A673 (cell line): ENCODE measurements at places on chromosomes 3 and 15. TPM values are rescaled to one million over a fixed set of nuclear protein-coding genes. Genes with fewer than 3 reads are reported as not detected.

GRCh38 chr3:36837089-36837488 is 72.7 kb upstream of the DCLK3 start:
- peak; percentile 37 for DNase-seq
- no peaks in the 10 kb centered on the region for H3K27me3 ChIP-seq
- no peak overlapping the region for H3K27ac ChIP-seq
- H3K4me1 ChIP-seq = no peaks in the 10 kb centered on the region

- no peak overlapping the region for H3K4me3 ChIP-seq
- no peaks in the 10 kb centered on the region for H3K27me3 ChIP-seq
- H3K4me1 ChIP-seq = no peaks in the 10 kb centered on the region
- no peak for DNase-seq
- peaks cover 42% of the 10 kb centered on the region for H3K36me3 ChIP-seq
- H3K27ac ChIP-seq = no peak overlapping the region
These were observed 39.1 kb downstream of the KNL1 start for GRCh38 chr15:40633178-40633577.

DNA sequence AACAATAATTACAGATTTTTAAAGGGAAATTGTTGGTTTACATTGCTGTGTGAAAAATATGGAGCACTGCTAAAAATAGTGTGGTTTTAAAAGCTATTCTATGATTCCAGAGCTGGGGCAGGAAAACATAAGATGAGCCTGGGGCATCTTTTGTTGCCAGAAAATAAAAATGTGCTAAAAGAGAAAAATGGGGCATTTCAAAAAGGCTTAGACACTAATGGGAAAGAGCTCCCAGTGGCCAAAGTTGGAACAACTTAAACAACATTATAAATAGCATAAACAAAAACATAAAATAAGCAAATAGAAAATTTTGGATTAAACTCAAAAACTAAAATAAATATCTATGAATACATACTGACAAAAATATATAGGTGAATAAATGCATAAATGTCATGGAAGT is 478.9 kb downstream of the NLGN1 start:
- no peaks in the 10 kb centered on the region for H3K4me1 ChIP-seq
- no peak for DNase-seq
- H3K27ac ChIP-seq = no peak overlapping the region
- H3K36me3 ChIP-seq = no peaks in the 10 kb centered on the region

DNA sequence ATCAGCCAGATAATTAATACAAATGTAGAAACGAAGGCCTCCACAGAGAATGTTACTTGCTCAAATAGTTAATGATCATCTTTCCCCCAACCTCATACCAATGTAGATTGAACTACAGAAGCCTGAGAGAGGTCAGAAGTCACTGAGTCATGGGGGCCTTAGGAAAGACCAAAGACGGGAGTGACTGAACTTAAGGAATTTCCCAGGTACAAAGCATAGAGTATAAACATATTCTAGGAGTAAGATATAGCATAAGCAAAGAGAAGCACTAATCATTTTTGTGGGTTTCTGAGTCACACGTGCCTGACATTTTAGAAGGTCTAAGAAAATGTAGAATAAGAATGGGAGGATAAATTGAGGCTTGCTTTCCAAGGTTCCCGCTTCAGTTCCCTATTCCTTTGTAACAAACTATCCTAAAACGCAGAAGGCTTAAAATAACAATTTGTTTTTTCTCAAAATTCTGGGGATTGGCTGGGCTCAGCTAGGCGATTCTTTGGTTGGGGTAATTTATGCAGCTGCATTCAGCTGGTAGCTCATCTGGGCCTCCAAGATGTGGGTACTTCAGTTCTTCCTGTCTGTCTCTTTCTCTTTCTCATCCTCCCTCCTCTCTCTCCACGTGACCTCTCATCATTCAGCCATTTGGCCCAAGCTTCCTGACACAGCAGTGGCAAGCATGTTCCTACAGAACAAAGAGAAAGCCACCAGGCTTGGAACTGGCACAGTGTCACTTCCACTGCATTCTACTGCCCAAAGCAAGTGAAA is 422.6 kb downstream of the FOXP1 start:
- no peaks in the 10 kb centered on the region for H3K4me1 ChIP-seq
- DNase-seq = no peak
- no peak overlapping the region for H3K27ac ChIP-seq
- H3K36me3 ChIP-seq = no peaks in the 10 kb centered on the region

- H3K27me3 ChIP-seq = no peaks in the 10 kb centered on the region
- no peaks in the 10 kb centered on the region for H3K4me1 ChIP-seq
- DNase-seq = no peak
- no peak overlapping the region for H3K4me3 ChIP-seq
- no peak overlapping the region for H3K27ac ChIP-seq
These were observed 1033.3 kb downstream of the IGSF11 start for GRCh38 chr3:118001380-118001779.

DNA sequence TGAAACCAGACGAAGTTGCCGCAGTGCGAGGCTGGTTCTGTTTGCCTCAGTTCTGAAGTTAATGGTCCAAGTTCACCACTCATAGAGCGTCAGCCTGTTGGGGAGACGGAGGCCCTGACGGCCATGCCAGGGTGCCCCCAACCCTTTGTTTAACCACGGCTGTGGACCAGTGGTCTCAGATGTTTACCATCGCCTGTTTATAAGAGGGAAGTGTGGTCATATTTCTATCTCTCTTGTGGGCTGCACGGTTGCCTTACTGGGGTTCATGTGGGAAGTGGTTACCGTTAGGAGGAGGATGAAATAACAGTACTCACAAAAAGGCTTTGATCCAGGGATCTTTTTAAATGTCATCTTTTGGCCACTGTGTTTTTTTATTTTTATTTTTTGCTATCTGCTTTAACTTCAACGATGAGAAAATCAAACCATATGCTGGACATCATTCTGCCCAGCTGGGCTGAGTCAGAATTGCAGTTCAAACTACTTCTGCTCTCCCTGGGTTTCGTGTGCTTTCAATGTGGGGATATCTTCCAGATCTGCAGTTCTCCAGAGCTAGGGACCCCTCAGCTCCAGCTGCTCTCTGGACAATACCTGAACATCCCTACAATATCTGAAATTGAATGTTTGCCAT is 17.8 kb downstream of the SMAD3 start:
- no peak overlapping the region for H3K27ac ChIP-seq
- H3K4me3 ChIP-seq = no peak overlapping the region
- peaks cover 24% of the 10 kb centered on the region for H3K4me1 ChIP-seq
- no peaks in the 10 kb centered on the region for H3K27me3 ChIP-seq
- DNase-seq = no peak

DNA sequence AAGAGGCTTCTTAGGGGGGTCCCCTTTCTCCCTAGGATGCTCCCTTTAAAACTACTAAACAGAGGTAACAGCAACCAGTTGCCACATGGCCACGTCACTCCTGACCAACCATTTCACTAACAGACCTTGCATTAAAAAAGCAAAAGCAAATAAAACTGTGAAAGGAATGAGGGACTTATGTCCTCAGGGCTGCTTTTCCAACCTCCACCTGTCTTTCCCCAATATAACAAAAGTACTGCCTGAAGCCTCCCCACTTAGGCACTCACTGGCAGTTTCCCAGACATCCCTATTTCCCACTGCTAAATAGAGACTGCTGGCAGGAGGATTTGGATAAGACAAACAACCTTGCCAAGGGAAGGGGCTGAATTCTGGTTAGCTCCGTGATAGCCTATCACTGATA is 130.3 kb downstream of the ATP8B4 start:
- no peaks in the 10 kb centered on the region for H3K27me3 ChIP-seq
- no peak for DNase-seq
- no peaks in the 10 kb centered on the region for H3K36me3 ChIP-seq
- no peak overlapping the region for H3K4me3 ChIP-seq

GRCh38 chr3:147447224-147447623 is 38.1 kb downstream of the ZIC1 start:
- DNase-seq = no peak
- peaks cover 4% of the 10 kb centered on the region for H3K4me1 ChIP-seq
- H3K27ac ChIP-seq = no peak overlapping the region
- H3K36me3 ChIP-seq = no peaks in the 10 kb centered on the region

- peak overlapping the region; percentile 87 for H3K27ac ChIP-seq
- no peaks in the 10 kb centered on the region for H3K27me3 ChIP-seq
- H3K4me1 ChIP-seq = no peaks in the 10 kb centered on the region
These were observed 682 bp downstream of the ETFA start for GRCh38 chr15:76310475-76311099.

GRCh38 chr15:69979262-69979661 is 118.5 kb downstream of the TLE3 start:
- no peaks in the 10 kb centered on the region for H3K36me3 ChIP-seq
- no peak overlapping the region for H3K4me3 ChIP-seq
- no peak overlapping the region for H3K27ac ChIP-seq
- peaks cover 13% of the 10 kb centered on the region for H3K27me3 ChIP-seq

- H3K27me3 ChIP-seq = peaks cover 6% of the 10 kb centered on the region
- H3K4me3 ChIP-seq = no peak overlapping the region
- no peaks in the 10 kb centered on the region for H3K4me1 ChIP-seq
- H3K36me3 ChIP-seq = no peaks in the 10 kb centered on the region
These were observed 118.4 kb upstream of the TMC3 start for GRCh38 chr15:81492331-81492968.

DNA sequence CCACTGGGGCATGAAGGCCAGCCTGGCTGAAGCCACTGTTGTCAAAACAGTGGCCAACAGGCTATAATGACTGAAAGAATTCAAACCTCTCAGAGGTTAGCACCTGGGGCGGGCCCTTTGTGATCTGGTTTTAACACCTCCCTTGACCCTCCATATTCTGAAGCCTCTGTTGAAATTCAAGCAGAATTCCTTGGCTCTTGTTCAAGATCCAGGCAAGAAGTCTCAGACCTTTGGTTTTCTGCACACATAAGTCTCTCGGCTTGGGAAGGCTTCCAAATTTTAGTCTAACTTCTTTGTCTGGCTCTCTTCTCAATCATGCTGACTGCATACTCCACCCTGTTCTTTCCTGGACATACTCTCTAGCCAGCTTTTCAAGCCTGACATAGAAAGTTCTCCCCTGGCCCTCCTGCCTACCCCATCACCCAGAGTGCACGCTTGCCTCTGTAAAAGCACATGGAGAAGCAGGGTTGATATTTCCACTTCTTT is 144.5 kb downstream of the PDZRN3 start:
- no peaks in the 10 kb centered on the region for H3K4me1 ChIP-seq
- no peak overlapping the region for H3K4me3 ChIP-seq
- H3K36me3 ChIP-seq = no peaks in the 10 kb centered on the region
- H3K27ac ChIP-seq = no peak overlapping the region
- H3K27me3 ChIP-seq = no peaks in the 10 kb centered on the region

- H3K36me3 ChIP-seq = no peaks in the 10 kb centered on the region
- H3K4me1 ChIP-seq = no peaks in the 10 kb centered on the region
- no peak overlapping the region for H3K27ac ChIP-seq
- DNase-seq = no peak
- H3K27me3 ChIP-seq = no peaks in the 10 kb centered on the region
These were observed 74.2 kb upstream of the GAP43 start for GRCh38 chr3:115549071-115549470.

GRCh38 chr3:162014284-162014683 is 517.7 kb downstream of the OTOL1 start:
- H3K4me1 ChIP-seq = peaks cover 44% of the 10 kb centered on the region
- H3K27ac ChIP-seq = peak overlapping the region; percentile 50
- peak; percentile 76 for DNase-seq
- H3K36me3 ChIP-seq = no peaks in the 10 kb centered on the region

GRCh38 chr15:61106044-61106834 is 122.9 kb downstream of the RORA start:
- no peaks in the 10 kb centered on the region for H3K27me3 ChIP-seq
- no peak overlapping the region for H3K27ac ChIP-seq
- H3K36me3 ChIP-seq = no peaks in the 10 kb centered on the region
- no peak for DNase-seq
- no peak overlapping the region for H3K4me3 ChIP-seq

DNA sequence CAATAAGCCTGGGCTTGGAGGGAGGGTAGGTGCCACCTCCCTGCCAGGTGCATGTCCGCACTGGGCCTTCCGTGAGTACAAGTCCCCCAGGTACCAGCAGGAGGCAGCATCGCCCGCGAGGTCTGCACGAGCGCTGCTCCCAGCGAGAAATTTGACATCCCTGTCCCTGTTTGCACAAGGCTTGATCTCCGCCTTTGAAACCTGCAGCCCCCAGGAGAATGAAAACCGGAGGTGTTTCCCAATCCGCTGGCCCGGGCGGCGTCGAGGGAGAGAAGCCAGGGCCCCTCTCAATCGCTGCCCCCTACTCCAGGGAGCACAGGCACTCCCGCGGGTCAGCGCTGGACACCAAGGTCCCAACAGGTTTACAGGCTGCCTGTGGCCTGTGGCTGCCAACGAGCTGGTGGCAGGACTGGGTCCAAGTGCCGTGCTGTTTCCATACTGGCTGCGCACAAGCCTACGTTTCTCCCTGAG is 961 bp downstream of the HAPLN3 start:
- H3K36me3 ChIP-seq = no peaks in the 10 kb centered on the region
- no peak overlapping the region for H3K27ac ChIP-seq
- H3K4me3 ChIP-seq = peak overlapping the region; percentile 43
- DNase-seq = peak; percentile 61
- no peaks in the 10 kb centered on the region for H3K27me3 ChIP-seq

DNA sequence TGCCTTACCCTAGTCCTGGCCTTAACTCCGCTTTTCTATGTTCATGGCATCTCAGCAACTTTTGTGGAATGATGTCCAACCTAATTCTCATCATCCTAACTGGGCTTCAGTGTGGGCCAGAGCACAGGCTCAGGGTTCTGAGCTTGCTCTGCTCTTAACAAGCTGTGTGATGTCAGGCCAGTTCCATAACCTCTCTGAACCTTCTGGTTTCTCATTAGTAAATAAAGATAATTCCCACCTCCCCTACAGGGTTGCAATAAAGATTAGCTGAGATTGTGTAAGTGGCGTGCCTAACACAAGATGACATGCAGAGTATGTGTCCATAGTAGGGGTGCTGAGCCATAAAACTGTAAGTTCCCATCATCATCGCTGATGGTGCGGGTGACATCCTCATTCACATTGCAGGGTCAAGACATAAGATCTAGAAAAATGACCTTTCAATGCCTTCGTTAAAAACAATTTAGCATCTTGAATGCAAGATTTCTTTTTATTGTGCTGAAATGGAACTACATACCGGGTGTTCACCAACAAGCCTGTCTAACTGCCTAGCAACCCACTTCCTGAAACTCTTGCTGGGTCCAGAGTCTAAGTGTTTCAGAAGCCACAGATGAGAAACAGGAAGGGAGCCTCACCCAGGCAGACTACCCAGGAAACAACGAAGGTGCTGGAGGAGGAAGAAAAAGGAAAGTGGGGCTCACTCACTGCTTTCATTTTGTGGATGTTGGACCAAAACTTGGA is 36.2 kb downstream of the CDCP1 start:
- no peak overlapping the region for H3K27ac ChIP-seq
- no peak for DNase-seq
- no peaks in the 10 kb centered on the region for H3K4me1 ChIP-seq
- no peak overlapping the region for H3K4me3 ChIP-seq
- H3K27me3 ChIP-seq = no peaks in the 10 kb centered on the region
- H3K36me3 ChIP-seq = no peaks in the 10 kb centered on the region

- peak; percentile 6 for DNase-seq
- no peaks in the 10 kb centered on the region for H3K4me1 ChIP-seq
- H3K4me3 ChIP-seq = no peak overlapping the region
These were observed 24.3 kb upstream of the RPL14 start for GRCh38 chr3:40432793-40433192.

- no peaks in the 10 kb centered on the region for H3K27me3 ChIP-seq
- H3K27ac ChIP-seq = no peak overlapping the region
- peaks cover 26% of the 10 kb centered on the region for H3K4me1 ChIP-seq
These were observed 57.2 kb upstream of the UTS2B start for GRCh38 chr3:191387441-191388077.

- H3K27ac ChIP-seq = no peak overlapping the region
- H3K4me1 ChIP-seq = no peaks in the 10 kb centered on the region
- H3K4me3 ChIP-seq = no peak overlapping the region
- DNase-seq = no peak
These were observed 156.6 kb upstream of the RGMA start for GRCh38 chr15:93245661-93246042.

The SLC15A2 gene
- total RNA-seq = 18.2 and 33.3 TPM in 2 replicates

The HEG1 gene
- total RNA-seq = 31.8 and 34.3 TPM in 2 replicates
